Activated gamma-delta T cell (primary cell): ENCODE measurements at places on chromosomes 16 and 17.

DNA sequence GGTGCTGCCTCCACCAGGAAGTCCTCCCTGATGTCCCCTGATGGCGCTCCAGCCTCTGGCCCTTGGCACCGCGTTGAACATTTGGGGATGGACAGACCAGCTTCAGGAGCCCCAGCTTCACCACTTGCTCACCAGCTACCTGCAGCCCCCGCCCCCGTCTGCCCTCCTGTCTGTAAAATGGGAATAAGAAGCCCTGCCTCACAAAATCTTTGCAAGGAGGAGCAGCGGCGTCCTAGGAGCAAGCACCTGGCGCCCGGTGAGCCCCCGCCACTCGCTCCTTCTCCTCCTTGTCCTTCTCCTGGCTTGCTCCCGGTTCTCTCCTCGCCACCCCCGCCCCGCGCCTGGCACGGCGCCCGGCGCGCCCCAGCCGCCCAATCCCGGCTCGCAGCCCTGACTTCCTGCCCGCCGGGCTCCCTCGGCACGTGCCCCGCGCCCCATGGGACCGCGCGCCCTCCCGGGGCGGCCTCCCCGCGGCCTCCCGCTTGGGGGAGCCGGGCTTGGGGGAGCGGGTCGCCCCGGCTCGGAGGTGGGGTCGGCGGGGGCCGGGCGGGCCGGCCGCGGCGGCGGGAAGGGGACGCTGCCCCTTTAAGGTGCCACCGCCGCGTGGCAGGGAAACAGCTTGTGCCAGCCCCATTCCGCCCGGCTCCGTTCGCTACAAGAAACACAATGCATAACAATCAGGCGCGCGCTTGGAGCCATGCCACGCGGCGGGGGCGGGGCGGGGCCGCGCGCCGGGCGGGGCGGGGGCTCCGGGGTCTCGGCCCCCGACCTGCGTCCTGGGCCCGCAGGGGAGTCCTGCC lies 9.1 kb upstream of the PPP1R1B start:
- peak; percentile 30 for DNase-seq

DNA sequence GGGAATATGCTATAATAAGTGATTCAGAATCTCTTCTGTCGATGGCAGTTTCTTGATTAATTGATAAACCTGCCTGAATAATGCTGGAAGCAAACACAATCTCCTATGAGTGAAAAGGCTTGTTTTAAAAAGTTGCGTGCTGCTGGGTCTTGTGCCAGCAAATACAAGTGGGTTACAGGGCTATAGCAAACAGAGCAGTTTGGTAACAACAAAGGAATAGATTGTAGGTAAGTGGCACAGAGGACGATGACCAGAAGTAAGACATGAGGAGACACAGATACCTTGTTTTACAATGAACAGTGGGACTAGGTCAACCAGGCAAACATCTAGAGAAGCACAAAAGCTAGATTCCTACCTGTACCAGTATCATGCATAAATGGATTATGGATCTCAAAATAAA lies 23.7 kb upstream of the FAAP100 start:
- DNase-seq, result no peak

DNA sequence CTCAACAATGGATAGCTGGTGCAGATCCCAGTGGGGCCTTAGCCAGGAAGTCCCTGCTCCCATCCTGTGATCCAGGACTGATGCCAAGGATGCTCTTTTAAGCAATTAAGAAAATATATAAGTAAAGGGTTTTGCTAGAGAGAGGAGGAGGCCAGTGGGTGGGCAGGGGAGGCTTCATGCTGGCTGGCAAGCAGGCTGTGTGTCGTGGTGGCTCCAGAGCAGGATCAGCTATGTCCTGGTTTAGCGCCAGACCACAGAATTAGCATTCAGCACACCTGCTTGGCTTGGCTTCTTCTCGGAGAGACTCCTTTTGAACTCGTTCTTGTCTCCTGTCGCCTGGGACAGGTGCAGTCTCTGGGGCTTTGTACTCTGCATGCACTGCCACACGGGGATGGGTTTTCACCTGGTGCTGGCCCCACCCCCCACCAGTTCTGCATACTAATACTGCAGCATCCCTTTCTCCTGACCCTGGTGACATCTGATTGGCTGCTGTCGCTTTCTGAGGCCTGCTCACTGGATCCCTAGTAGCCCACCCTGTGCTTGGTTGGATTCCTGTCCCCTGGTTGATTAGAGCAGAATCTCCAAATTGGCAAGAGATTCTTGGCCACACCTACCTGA lies 66.1 kb downstream of the PLD6 start:
- DNase-seq, result no peak

DNA sequence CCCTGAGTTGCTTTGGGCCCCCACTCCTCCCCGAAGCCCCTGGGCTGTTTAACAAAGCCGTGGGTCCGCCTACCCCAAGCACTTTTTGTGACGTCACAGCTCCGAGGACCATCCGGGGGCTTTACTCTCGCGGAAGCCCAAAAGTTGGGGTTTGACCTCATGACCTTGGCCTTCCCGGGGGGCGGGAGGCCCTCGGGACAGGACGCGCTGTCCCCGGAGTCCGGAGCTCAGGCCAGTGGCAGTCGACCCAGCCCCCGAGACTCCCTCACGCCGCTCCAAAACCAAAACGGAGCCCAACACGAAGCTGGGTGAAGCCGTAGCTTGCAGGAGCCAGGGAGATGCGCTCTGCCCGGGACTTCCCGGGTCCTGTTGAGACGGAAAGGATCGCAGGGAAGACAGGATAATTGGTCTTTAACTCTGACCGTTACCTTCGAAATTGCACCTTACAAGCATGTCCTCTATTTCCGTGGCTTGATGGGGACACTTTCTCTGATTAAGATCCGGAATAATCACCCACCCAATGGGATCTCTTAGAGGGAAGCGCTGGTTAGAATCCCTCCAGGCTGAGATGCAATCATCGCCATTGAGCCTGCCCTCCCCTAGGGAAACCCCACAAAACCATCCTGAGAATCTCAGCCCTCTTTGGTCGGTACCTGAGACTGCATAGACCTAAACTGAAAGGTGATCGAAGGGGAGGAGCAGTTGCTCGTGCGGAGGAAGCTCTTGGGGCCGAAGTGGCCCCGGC lies 4.9 kb upstream of the SOX9 start:
- DNase-seq, result no peak

DNA sequence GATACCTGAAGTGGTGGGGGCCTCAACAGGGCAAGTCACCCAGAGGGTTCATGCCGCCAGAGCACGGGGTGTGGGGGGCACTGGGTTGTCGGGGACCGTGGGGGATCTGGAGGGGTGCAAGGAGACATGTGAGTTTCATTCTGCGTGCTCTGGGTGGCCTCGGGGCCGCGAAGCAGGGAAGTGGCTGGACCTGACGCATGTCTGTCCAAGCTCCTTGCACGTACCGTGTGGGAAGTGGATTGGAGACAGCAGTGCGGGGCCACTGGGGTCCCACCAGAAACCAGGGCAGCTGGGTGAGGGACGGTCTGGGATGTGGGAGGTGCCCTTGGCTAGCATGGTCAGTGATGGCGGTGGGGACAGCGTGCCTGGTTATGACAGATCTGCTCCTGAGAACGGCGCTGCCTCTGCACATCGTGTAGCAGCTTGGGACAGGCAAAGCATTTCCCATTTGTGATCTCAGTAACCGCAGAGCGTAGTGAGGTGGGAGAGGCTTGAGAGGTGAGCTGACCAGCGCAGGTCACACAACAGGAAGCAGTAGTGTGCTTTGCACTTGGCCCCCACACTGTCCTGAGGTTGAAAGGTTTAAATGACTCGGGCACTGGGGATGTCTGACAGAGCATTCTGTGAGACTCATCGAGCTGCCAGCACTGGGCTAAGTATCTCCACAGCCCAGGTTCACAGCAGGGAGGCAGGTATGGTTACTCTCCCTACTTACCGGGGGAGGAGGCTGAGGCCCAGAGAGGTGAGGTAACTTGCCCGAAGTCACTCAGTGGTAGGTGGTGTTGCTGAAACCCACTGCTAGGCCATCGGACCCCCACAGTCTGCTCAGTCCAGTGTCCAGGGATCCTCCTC lies 114.4 kb downstream of the SOCS1 start:
- no peak for DNase-seq

DNA sequence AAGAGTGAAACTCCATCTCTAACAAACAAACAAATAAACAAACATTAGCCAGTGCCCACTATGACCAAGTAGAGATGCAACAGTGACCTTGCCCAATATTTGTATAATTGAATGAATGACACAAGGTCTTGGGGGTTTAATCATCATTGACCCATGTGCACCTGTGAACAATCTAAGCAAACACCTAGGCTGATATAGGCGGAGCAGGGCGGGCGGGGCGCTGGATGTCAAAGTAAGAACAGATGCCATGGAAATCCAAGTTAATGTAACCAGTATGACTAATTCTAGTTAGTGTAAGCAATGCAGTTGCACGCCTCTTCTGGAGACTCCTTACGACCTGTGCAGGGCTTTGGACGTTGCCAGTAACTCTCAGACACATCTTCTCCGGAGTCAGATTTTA lies 17.6 kb downstream of the RCVRN start:
- DNase-seq, result no peak
